ENCODE measurements at places on chromosomes 16 and 17.

GRCh38 chr17:81328978-81329926 is 34.1 kb upstream of the SLC38A10 start:
- DNase-seq = peak; percentile 53

- DNase-seq = peak; percentile 58
These were observed 935 bp downstream of the USP32 start for GRCh38 chr17:60390925-60391470.

DNA sequence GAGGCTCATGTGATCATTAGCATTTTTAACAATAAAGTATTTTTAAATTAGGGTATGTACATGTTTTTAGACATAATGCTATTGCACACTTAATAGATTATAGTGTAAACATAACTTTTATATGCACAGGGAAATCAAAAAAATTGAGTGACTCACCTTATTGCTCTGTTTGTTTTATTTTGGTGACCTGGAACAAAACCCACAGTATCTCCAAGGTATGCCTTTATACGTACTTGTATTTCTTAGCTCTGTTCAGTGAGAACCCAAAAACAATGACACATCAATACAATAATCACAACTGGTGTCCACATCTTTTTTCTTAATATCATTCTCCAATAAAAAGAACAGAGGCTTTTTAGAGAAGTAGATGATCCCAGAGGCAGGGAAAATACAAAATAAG is 112.2 kb downstream of the CYB561 start:
- no peak for DNase-seq

- no peak for DNase-seq
These were observed 46.9 kb downstream of the ZNF423 start for GRCh38 chr16:49809062-49809461.

DNA sequence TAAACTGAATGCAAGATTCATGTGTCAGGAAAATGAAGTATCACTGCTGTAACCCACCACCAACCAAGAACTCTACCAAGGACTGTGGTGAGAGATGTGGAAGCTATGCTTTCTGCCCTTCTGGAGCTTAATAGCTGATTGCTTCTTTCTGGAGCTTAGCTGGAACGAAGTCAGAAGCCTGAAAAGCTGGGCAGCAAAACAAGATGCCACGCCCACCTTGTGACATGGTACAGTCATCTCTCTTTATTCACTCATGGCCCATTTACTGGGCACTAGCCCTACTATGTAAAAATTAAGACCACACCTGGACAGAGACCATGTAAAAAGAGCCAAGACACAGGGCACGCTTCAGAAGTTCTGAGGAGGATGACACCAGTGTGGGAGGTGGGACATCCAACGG is 48.1 kb downstream of the TEX2 start:
- DNase-seq = no peak

DNA sequence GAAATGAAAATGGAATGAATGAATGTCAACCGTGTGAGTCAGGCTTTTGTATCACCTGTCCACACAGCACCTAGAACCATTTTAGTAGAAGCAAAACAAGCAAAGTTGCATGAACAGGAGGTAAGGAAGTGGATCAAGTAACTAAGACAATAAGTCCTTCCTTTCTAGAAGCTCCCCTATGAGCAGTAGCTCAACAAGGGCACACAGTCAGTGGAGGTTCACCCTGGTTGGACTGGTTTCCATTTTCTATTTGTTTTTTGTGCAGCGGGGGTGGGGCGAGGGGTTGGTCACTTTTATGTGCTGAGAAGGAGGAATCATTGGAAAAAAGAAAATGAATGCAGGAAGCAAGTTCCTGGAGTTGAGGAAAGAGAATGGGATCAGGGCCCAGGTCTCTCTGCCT is 4.0 kb upstream of the HSBP1 start:
- DNase-seq = no peak

DNA sequence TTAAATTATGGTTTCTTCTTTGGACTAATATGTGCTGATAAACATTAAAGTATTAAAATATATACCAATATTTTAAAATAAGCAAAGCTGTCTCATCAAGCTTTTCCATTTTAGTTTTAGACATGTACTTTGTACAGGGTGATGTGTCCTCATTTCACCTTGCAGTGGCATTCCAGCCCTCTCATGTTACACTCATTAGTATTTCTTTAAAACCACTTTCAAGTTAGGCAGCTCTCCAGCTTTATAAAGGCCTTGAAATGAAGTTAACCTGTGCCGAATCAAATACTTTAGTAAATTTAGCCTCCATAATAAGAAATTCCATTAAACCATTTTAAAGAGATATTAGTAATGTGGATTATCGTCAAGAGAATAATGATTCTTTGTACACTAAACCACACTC is 107.6 kb upstream of the HLF start:
- no peak for DNase-seq

- no peak for DNase-seq
These were observed 4.7 kb upstream of the RPRML start for GRCh38 chr17:46983782-46984181.

DNA sequence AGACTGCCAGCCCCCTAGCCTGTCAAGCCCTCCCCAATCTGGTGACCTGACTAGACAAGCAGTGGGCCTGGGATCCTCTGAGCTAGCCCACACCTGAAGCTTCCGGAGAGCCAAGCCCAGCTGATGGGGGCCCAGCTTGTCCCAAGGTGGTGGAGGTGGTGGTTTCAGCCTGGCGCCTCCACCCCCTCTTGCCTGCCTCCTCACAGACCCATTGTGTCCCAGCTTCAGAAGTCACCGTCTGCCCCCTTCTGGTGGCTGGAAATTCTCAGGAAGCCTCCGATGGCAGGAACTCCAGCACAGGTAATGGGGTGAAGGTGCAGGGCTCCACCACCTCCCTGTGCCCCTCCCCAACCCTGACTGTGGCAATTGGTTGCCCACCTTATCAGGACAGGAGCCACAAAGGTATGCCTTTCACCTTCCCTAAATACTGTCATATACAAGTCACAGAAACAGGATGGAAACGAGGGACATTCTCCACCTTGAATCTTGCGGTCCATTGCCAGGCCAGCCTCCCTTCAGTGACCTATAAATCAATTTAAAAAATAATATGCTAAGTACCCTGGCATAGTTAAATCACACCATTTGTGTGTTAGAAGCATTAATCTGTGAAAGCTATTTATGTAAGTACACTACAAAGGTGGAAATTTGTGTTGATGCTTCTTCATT is 66.0 kb upstream of the ZNF423 start:
- peak; percentile 21 for DNase-seq

DNA sequence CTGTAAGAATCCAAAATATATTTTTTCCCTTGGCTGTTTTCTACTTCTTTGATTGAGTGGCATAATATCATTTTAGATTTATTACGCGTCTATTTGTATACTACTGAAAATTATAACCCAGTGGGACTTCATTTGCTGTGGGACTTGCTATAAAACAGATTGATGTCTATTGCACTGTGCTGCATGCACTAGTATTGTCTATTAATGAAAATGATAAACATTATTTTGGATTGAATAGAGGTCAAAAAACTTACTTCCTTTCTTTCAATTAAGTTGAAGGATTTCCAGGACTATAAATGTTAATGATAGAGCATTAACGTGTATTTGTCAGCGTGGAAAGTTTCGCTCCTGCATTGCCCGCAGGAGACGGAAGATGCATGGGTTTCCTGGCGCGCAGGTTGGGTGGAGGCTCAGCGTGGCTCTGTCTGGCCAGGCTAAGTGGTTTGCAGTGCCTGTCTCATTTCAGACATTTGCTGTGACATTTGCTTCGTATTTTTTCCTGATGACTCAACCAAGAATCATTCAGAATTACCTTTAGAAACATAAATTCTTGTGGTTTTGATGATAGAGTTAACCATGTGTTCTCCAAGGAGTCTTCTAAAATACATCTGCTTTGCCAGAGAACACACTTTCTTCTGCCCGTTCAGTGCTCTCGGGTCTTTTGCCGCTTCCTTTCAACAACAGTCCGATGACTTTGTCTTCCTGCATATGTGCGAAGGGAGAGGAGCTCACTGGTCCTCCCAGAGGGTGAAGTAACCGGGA is 216.7 kb downstream of the RPTOR start:
- no peak for DNase-seq

GRCh38 chr16:2042171-2042985 is 5.3 kb downstream of the NTHL1 start:
- no peak for DNase-seq

- no peak for DNase-seq
These were observed 84.6 kb upstream of the PMFBP1 start for GRCh38 chr16:72256398-72257066.

DNA sequence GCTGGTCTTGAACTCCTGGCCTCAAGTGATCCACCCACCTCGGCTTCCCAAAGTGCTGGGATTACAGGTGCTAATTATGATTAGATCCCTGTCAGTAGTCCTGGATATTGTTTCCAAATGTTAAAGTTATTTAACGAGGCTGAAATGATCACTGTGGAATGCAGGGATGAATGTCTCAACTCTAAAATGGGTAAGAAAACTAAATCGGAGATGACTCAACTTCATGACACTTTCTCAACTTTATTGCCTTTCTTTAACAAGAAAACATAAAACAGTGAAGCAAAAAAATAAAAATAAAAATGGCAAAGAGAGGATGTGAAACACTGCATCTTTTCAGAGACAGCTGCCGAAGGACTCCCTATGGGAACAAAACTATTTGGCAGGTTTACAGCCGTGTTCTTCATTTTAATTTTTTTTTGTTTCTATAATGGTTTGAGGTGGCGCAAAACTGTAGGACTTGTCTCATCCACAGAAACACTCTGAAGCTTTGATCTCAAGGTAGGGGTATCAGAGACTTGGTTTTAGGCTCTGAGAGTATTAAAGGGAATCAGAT is 382.0 kb downstream of the GRIN2A start:
- no peak for DNase-seq

GRCh38 chr17:28086519-28086918 is 44.0 kb downstream of the NLK start:
- DNase-seq = no peak

- no peak for DNase-seq
These were observed 3.1 kb upstream of the SERPINF1 start for GRCh38 chr17:1758807-1759206.

DNA sequence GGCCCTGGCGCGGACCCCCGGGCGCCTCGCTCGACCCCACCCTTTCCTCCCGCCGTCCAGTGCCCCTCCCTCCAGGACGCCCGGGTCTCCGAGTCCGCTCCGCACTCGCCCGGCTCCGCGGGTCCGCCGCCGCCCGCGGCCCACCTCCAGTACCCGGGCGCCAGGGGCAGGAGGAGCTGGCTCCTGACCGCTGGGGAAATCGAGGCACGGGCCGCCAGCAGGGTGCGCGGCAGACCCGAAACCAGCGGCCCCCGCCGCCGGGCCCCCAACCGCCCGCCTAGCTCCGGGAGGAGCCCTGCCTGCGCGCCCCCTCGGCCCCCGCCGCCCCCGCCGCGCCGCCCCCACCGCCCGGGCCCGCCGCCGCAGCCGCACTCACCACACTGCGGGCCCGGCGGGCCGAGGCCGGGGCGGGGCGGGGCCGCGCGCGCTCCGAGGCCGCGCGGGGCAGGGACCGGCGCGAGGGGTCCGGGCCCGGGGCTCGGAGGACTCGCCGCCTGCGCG is 333 bp downstream of the MAFG start:
- no peak for DNase-seq

DNA sequence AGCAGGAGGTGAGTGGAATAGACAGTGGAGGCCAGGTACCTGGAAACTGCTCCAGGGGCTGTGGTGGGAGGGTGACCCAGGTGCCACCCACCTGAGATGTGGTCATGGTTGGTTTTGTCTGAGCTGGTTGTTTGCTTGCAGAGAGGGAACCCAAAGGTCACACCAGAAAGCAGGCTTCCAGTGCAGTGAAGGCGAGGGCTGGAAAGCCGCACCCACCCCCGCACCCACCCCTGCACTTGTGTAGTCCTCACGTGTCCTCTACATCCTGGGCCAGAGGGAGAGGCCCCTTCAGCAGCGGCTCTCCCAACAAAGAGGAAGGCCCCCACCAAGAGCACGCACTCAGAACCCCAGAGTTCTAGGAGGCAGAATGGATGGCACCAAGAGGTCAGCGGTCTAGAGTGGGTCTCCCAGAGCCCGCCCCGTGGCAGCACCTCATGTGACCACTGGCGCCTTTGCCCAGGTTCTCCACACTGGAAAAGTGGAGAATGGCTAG is 92.6 kb upstream of the CBX4 start:
- DNase-seq = no peak

DNA sequence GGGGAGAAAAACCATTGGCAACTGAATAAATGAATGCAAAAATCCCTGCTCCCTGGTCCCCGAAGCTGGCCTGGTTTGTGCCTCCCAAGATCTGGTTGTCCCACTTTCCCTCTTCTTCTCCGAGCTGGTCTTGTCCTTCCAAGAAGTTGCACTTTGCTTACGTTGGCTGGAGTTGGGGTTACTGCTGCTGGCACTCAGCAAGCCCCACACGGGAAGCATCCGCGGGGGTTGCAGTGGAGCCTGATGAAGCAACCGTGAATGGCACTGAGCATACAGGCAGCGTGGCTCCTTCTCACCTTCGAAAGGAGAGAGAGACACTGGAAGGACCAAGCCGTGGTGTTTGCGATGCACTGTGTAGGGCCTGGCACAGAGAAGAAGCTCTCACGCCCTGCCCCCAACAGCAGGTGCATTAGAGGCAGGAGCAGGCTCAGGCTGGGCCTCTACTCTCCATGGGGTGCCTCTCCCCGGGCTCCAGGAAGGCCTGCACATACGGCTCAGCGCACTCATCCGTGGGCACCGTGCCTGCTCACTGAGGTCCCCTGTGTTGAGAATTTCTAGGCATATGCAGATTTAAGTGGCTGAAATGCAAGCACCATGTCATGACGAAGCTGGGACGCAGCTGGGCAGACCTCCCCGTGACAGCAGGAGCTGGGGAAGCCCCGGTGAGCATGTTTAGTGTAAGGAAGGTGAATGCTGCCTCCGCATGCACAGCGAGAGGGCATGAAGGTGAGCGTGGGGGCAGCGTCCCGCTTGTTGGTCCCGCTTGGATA is 12.1 kb downstream of the CA5A start:
- no peak for DNase-seq

DNA sequence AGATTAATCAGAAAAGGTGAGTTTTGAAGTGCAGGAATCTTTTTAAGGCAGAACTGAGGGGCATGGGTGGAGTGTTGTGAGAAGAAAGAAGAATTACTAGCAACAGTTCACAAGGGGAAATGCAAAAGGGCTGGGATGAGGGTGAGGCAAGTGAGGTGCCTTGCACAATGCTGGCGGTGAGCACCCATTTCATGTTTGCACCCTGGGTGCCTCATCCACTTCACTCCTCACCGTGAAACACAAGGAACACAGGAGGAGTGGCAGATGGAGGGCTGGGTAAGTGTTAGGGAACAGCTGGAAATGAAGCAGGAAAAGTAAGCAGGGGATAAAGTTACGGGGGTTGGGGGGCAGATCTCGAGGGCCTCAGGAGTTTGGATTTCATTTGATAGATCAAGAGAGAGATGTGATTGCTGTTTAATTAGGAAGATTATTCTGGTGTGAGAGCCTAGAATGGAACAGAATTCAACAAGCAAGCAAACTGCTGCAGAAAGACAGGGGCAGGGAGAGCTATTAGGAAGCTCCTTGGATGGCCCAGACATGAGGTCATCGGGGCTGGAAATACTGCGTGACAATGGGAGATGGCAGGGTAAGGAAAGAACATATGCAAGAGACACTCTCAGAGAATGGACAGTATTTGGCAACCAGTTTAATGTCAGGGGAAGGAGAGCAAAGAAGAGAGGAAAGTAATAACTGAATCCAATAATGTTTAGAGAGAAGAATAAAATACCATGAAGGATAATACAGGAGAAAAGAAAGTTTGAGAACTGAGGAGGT is 8.3 kb upstream of the HEATR6 start:
- peak; percentile 65 for DNase-seq

Measured in AML-193 (cell line).